Activated CD4-positive, alpha-beta T cell treated with anti-CD3 and anti-CD28 coated beads for 24 hours (primary cell): ENCODE measurements at places on chromosomes 3 and 15.

- no peak for DNase-seq
Measured at GRCh38 chr3:16668776-16669545, 63.7 kb upstream of the DAZL start.

GRCh38 chr3:74426571-74426970 is 187.9 kb downstream of the CNTN3 start:
- no peak for DNase-seq

GRCh38 chr15:48063411-48063985 is 57.3 kb upstream of the SLC24A5 start:
- no peak for DNase-seq

GRCh38 chr3:129398803-129399144 is 29.7 kb downstream of the EFCAB12 start:
- no peak for DNase-seq

GRCh38 chr3:112818289-112818688 is 28.4 kb downstream of the CD200R1L start:
- DNase-seq = no peak

DNA sequence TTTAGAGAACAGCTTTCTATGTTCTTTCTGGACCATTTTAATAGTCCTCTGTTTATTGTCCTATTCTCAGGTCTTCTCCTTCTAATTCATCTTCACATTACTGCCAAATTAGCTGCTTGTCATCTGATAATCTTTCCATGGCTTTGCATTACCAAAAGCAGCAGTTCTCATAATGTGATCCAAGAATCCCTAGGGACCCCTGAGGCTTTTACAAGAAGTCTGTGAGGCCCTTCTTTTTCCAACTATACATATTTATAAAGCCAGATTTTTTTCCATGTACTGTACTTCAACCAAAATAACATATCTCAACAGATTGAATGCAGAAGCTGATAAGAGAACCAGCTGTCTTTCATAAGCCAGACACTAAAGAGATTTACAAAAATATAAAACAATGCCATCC is 162.5 kb upstream of the BFSP2 start:
- DNase-seq = no peak
